Fibroblast of the aortic adventitia (primary cell): ENCODE measurements at places on chromosomes 11 and 22. TPM values are rescaled to one million over a fixed set of nuclear protein-coding genes. Genes with fewer than 3 reads are reported as not detected.
A peak's percentile ranks its signal among the peaks of the same experiment; 100 is the strongest.

Gene KCNQ1OT1
- total RNA-seq = 5.5 and 7.3 TPM in 2 replicates

Gene ROM1
- 4.6 and 26.4 TPM in 2 replicates for total RNA-seq

Gene CCDC15
- 3.6 and 9.8 TPM in 2 replicates for total RNA-seq

Gene MAP6
- 3.4 and 10.0 TPM in 2 replicates for total RNA-seq

Gene SLC6A5
- not detected in 2 replicates for total RNA-seq

Gene DEFB131B
- total RNA-seq = not detected in 2 replicates

Gene SLC17A6
- not detected in 2 replicates for total RNA-seq

Gene GLYAT
- not detected in 2 replicates for total RNA-seq

Gene PICALM
- total RNA-seq = 280 and 318 TPM in 2 replicates

DNA sequence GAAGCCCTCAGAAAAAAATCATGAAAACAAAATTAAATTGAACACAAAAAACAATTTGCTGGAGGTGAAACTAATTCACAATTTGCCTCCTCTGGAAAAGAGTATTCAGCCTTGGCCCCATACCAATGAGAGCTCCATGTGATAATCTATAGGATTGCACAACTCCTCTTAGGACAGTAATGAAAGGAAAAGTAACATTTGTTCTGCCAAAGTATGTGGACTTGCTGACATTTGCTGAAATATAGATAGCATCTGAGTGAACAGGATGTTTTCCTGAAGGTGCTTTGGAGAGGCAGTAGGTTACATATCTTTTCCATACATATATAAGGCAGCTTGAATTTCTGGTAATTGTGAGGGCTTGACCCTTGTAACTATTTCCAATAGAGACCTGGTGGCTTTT, 122.8 kb downstream of the OR4C45 start:
- no peak for DNase-seq

DNA sequence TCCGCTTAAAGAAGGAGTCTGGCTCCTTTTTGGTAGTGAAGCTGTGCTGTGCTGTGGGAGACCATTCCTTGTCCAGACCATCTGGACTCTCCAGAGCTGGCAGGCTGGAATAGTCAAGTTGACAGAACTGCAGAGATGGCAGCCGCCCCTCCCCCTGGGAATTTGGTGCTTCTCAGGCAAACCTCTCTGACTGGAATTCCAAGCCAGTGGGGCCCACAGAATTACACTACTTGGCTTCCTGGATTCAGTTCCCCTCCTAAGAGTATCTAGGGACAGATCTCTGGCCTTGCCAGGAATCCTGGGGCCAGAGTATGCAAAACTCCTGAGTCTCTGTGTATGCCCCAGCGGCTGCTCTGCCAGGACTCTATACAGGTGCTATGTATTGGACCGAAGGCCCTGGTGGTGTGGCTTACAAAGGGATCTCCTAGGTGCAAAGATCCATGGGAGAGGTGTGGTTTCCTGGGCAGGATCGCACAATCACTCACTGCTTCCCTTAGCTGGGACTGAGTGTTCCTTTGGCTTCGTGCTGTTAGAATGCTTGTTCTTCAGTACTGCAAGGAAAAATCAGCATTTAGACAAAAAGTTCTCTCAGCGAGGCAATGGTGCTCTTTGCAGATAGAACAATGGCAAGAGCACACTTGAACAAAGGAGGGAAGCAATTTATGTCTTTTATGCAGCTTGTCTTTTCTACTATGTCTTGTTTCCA, 86.8 kb downstream of the PRMT3 start:
- DNase-seq = no peak

GRCh38 chr11:30131535-30131934, 99.3 kb upstream of the FSHB start:
- DNase-seq = no peak

DNA sequence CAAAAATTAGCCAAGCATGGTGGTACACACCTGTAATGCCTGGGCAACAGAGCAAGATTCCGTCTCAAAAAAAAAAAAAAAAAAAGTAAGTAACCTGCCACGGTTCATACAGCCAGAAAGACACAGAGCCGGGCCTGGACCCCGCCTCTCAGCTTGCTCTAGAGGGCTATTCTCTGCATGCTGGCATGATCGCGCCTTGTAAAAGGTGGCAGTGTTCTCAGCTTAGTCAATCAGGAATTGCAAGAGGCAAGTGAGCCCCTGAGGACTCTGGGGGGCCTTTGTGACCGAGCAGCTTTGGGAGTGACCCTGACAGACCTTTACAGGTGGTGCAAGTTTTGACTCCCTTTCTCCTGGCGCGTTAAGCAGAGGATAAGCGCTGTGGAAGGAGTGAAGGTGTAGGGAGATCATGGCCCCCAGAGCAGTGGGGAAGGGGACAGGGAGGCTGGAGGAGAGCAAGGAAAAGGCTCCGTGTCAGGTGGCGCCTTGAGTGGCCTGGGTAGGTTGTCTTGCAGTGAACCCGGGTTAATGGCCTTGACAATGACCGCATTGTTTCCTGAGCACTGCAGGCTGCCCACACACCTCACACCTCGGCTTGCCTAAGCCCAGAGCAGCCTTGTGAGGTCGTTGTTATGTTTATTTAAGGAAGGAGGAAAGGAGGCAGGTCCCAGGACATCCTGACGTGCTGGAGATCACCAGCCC, 48.9 kb downstream of the CDPF1 start:
- DNase-seq = no peak

- no peak for DNase-seq
These were observed 16.8 kb downstream of the RELT start for GRCh38 chr11:73393011-73393380.

GRCh38 chr11:44524346-44524745, 41.1 kb upstream of the CD82 start:
- no peak for DNase-seq

- no peak for DNase-seq
These were observed 1032.8 kb downstream of the BRD1 start for GRCh38 chr22:48794906-48795305.

DNA sequence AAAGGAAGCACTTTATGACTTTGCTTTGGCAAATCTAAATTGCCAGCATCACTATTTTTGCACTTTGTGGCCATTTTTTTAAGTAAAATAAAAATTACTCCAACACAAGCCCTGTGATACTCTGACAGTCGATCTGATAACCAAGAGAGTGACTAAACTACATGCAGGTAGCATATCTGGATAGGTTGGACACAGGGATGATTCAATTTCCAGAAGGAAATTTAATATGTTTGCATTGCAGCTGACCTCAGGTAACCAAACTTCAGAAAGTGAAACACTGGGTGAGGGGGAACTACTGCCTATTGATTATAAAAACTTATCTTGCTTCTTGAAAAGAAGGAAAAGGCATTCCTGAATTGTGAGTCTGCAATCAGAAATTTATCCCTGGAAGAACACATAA, 13.9 kb downstream of the OR5B3 start:
- no peak for DNase-seq

GRCh38 chr11:58493676-58494075, 14.2 kb downstream of the OR5B21 start:
- DNase-seq = peak; percentile 25

DNA sequence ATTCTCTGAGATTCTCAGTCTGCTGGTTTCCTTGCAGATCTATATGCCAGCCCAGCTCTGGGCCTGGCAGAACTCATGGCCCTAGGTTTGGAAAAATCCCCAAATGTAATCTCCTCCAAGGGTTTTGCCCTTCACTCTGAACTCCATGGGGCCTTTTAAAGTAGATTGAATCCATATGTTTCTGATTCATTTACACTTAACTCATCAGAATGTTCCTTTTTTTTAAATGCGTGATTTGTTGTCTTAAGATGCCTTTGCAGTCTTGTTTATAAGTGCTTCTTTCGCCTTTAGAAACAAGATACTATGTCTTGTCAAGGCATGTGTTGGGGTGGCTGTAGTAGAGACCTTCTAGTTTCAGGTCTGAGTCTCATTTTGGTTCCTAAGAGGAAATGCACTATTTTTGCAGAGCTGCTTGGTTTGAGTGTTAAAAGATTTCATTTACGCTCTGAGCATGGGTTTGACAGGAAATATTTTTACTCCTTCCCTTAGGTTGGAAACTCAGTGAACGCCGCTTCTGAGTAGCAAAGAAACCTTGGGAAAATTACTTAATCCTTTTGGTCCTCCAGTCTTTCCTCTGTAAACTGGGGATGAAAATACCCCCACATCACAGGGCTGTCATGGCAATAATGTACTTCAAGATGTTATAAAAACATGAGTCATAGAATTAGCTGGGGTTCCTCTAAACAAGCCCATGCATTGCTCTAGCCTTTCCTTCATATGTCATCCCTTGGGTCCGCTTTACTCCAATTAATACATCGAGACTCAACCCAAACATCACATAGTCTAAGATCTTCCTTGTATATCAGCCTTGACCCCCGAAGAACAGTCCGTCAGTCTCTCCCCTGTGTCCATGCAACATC, 83.5 kb downstream of the SNX19 start:
- no peak for DNase-seq

DNA sequence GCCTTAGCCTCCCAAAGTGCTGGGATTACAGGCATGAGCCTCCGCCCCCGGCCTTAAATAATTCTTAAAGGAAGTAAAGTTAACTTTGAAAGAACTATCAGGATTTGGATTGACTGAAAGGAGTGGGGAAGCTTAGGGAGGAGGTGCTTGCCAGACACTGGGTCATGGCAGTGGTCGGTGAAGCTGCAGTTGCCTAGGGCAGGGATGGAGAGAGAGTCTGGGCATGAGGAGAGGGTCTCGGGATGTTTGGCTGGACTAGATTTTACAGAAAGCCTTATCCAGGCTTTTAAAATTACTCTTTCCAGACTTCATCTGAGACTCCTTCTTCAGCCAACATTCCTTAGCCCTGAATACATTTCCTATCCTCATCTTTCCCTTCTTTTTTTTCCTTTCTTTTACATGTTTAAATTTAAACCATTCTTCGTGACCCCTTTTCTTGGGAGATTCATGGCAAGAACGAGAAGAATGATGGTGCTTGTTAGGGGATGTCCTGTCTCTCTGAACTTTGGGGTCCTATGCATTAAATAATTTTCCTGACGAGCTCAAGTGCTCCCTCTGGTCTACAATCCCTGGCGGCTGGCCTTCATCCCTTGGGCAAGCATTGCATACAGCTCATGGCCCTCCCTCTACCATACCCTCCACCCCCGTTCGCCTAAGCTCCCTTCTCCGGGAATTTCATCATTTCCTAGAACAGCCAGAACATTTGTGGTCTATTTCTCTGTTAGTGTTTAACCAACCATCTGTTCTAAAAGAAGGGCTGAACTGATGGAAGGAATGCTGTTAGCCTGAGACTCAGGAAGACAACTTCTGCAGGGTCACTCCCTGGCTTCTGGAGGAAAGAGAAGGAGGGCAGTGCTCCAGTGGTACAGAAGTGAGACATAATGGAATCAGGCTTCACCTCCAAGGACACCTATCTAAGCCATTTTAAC, at the start of gene NNMT:
Gene NNMT, plus strand, starts transcription at position 724 of the 929 bp plus-strand sequence. Its CDS starts 158 bp downstream, at position 882.
- peak; percentile 99 for DNase-seq

- no peak for DNase-seq
These were observed 7.1 kb upstream of the GRAMD4 start for GRCh38 chr22:46612904-46613605.

GRCh38 chr11:81596704-81597103, 1137.0 kb downstream of the FAM181B start:
- DNase-seq = no peak

- no peak for DNase-seq
These were observed 635.5 kb downstream of the NTM start for GRCh38 chr11:132005887-132006286.

DNA sequence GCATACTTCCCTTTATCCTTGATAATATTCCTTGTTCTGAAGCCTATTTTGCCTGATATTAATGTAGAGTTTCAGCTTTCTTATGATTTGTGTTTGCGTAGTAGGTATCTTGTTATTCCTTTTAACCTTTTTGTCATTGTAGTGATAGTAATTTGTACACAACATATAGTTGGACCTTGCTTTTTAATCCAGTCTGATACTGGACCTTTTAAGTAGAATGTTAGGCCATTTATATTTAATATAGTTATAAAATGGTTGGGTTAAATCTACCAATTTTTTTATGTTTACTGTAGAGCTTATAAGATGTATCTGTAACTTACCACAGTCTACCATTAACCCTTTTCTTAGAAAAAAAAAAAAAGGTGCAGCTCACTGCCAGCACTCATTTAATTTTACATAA, 8.6 kb upstream of the PITPNB start:
- no peak for DNase-seq

DNA sequence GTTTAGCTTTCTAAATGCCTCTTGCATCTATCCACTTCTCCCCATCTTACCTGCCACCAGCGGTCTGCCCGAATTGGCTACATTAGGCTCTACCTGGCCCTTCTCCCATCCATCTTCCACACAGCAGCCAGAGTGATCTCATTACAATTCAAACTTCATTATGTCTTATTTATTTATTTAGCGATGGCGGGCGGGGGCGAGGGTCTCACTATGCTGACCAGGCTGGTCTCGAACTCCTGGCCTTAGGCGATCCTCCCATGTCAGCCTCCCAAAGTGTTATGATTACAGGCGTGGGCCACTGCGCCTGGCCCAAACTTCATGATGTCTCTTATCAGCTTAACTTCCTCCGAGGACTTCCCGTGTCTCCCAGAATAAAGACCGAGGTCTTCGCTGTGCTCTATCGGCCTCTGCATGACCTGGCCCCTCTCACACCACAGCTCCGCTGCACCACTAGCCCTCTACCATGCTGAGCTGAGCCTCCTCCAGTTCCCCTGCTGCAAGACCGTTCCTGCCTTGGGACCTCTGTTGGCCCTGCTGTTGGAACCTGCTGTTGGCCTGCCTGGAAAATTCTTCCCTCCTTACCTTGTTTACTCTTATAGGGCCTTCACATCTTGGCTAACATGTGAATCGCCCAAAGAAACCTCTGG, 870 bp upstream of the CTTN start:
- peak; percentile 43 for DNase-seq

DNA sequence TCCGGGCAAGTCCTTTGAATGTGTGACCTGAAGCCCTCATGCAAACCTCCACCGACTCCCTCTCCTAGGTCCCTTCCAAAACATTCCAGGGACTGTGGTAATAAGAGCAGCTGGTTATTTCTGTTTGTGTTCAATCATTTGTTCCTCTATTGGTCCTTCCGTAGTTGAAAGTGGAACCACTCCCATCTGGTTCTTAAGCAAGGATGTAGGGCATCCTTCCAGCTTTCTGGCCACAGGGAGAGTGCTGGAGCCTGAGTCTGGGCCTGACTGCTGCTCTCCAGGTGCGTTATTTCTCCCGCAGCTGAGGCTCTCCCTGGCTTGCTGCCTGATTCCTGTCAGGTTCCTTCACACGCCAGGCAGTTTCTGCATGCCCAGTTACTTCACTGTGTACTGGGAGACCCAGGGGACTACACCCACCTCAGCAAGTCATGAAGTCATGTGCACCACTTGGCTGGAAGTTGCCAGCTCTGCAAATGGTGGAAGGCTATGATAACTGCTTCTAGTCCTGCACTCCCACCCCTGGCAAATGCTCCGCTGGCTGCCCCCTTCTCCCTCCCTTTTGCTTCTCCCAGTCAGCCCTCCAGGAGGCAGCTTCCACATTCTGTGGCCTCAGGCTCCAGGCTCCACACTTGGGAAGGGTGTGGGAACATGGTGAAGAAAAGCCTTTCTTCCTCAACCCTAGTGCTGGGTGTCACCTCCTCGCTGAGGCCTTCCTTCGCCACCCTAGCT, 4.0 kb upstream of the ALX4 start:
- peak; percentile 64 for DNase-seq

GRCh38 chr22:50439314-50439870, 35.4 kb downstream of the SBF1 start:
- no peak for DNase-seq

DNA sequence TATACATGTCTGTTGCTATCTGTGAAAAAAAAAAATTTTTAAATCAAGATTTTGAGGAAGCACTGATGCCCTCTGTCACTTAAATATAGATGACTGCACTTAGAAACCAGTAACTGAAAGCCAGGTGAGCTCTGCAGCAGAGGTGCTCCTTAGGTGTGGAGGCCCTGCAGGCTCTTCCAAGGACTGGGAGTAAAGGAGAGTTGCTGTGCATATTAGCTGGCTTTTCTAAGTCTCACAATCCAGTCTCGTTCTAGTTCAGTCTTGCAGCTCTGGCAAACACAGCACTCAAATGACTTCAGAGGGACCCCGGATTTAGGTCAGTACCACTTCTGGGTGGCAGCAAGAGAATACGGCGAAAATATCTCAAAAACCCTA, 61.0 kb downstream of the LARGE2 start:
- DNase-seq = no peak
